Choroid plexus epithelial cell (primary cell): ENCODE measurements at places on chromosomes 13 and 19.

- peak; percentile 67 for DNase-seq
These were observed 933 bp downstream of the TFPT start for GRCh38 chr19:54114340-54115108.

- DNase-seq: peak; percentile 79
These were observed 11.9 kb downstream of the LTBP4 start for GRCh38 chr19:40612831-40613689.

GRCh38 chr13:28248080-28248479, 109.7 kb downstream of the PAN3 start:
- DNase-seq: no peak

- DNase-seq: no peak
These were observed 254.9 kb upstream of the PCDH20 start for GRCh38 chr13:61670384-61671161.

DNA sequence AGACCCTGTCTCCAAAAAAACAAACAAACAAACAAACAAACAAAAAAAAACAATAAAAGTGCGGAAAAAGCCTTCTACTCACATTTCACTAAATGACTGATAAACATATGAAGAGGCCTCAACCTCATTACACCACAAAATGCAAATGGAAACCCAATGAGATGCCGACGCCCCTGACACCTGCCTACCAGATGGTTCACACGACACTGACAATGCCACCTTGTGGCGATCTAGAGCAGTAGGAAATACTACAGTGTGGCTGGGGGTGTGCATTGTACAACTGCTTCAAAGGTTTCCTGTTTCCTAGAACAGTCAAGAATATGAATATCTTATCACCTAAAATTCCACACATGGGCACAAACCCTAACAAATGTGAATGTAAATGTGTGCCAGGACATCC, 14.0 kb downstream of the SCGB2B2 start:
- DNase-seq: peak; percentile 33

GRCh38 chr19:8252922-8253589, 43.9 kb downstream of the CERS4 start:
- DNase-seq: peak; percentile 84

GRCh38 chr13:41505209-41505835, 48.0 kb downstream of the RGCC start:
- peak; percentile 91 for DNase-seq

DNA sequence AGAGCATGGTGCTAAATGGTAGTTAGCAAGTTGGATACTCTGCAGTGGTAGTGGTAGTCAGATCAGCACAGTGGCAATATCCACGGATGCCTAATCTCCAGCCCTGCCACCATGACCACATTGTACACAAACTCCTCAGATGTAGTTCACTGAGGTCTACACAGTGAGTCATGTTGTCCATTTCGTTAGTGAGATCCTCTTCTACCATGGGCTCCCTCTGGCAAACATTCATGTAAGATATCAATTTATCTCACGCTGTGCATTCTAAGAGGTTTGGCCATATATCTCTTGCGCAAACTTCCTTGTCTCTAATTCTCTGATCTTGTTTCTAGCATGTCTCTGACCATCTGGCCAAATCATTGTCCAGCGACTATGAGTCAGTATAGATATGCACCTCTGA, 58.2 kb downstream of the POLR1D start:
- no peak for DNase-seq

DNA sequence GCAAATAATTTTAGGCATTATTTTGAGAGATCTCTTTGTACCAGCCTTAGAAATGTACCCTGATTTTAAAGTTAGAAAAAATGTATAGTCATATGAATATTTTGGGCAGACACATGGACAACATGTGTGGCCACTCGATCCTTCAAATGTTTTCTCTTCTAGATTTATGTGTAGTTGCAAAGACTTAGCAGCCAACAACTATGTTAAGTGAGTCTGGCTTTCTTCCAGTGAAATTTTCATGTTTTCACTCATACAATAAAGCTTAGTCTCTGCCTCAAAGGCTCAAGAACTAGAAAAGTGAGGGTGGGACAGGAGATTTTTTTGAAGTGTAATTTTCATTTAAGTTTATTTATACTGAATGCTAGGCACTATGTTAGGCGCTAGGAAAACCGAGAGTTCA, 207.7 kb upstream of the DACH1 start:
- DNase-seq: no peak

DNA sequence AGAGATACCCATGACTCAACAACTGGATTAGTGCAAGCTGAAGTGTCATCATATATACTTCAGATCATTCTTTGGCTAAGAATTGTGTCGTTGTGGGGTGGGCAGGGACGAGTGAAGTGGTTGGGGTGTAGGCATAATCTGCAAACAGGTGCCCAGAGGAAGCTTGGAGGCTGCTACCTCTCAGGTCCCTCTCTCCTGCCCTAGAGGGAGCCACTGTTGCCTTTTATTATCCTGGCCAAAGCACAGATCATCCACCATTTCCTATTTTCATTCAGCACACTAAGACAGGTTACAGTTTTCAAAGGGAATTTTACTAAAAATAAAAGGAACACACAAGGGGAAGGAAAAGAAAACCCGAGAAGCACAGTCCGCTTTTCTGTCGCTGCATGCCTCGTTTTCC, 126.6 kb downstream of the HS6ST3 start:
- DNase-seq: no peak

- no peak for DNase-seq
These were observed 4.3 kb upstream of the RNASEH2B start for GRCh38 chr13:50905256-50905655.

- no peak for DNase-seq
These were observed 2.5 kb upstream of the UBE2M start for GRCh38 chr19:58560921-58561320.

DNA sequence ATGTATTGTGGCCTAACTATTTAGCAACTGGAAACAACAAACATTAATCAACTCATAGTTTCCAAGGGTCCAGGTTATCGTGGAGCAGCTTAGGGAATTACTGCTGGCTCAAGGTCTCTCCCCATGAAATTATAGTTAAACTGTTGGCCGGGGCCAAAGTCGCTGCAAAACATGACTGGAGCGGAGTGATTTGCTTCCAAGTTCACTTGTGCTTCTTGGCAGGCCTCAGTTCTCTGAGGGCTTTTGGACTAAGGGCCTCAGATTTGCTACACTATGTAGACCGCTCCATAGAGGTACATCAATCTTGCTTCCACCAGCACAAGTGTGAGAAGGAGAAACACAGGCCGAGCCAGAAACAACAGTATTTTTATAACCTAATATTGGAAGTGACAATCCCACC, 9.4 kb upstream of the KBTBD7 start:
- DNase-seq: no peak

- no peak for DNase-seq
These were observed 461.4 kb downstream of the MYO16 start for GRCh38 chr13:109090796-109091195.

DNA sequence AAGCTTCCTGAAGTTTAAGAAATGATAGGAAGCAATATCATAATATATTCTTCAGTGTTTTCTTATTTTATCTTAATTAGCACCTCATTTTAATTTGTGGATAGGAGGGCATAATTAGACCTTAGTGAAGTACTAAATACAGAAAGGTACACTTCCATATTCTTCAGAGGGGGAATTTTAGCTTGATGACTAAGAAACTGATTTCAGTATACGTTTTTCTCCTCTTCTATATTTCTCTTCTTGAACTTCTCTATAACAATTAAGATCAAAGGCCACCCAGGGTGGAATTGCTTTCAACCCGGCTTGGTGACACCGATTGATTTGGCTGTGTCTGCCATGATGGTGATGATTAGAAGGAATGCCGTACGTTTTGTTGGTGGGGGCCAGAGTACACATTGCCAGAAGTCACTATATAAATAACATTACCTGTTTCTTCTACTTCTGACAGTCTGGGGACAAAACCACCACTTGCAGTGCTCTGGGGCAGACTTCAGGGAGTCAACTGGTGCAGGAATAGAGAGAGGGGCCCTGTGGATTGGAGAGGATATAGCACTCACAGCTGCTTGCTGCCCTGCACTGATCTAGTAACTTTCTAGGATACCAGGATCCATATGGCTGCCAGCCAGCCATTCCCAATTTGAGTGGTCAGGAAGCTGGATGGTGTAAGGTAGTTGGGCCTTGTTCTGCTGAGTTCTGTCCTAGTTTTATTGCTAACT, 73.8 kb downstream of the SPATA13 start:
- no peak for DNase-seq

- no peak for DNase-seq
These were observed 147.5 kb downstream of the DIAPH3 start for GRCh38 chr13:60016229-60016628.

DNA sequence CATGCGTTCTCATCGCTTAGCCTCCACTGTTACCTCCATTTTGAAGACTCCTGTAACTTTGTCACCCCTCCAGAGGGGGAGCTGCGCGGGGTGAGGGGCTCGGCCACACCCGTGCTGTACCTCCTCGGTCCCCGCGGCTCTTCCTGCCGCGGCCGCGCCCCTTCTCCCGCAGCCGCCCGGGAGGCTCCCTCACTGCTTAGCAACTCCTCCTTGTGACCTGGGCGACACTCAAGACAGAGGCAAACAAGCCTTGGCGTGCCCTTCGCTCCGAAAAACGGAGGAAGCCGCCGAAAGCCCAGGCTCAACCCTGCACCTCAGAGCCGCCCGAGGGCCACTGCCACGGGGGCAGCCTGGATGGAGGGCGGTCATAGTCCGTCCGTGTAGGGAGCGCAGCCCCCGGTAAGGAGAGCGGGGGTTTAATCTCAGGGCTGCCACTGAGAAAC, 494.3 kb downstream of the FOXO1 start:
- DNase-seq: no peak

DNA sequence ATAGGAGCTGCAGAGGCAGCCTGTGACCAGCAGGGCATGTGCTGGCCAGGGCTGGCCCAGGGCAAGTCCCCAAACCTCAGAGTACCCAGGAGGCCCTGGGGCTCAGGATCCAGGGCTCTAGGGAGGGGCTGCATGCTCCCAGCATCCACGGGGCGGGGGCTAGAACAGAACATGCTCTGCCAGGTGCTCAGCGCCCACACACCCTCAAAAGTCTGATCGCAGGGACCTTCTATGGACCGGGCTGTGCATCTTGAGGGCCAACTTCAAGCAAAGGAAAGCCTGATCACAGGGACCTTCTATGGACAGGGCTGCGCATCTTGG, 33.5 kb downstream of the ELL start:
- no peak for DNase-seq

GRCh38 chr19:42295831-42296525, 6.0 kb upstream of the PRR19 start:
- peak; percentile 66 for DNase-seq

DNA sequence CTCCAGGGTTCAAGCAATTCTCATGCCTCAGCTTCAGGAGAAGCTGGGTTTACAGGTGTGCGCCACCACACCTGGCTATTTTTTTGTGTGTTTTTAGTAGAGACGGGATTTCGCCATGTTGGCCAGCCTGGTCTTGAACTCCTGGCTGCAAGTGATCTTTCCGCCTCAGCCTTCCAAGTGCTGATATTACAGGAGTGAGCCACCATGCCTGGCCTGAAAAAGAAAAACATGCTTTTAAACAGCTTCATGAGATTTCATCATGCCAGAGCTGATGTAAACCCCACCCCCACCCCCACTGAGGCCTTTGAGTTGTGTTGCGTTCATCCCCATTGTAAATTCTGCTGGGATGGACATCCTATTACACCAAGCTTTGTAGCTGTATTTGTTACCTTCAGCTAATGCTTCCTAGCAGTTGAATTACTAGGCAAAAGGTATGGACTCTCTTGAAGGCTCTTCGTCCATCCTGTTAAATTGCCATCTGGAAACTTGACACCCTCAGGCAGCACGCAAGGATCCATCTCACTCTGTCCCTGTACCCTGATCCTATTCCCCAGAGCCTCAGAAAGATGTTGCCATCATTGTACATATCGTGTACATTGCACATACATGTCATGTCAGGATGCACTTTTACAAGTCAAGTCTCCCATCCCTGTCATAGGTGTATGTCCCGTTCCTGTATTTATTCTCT, 47.3 kb downstream of the NFIX start:
- peak; percentile 63 for DNase-seq

DNA sequence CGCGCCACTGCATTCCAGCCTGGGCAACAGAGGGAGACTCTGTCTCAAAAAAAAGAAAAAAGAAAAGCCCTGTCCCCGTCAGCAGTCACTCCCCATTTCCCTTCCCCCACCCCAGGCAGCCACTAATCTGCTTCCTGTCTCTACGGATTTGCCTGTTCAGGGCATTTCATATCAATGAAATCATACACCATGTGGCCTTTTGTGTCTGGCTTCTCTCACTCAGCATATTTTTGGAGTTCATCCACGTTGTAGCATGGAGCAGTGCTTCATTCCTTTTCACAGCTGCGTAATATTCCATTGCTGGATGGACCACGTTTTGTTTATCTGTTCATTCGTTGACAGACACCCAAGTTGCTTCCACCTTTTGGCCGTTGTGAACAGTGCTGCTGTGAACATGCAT, 36.1 kb upstream of the KLF2 start:
- peak; percentile 26 for DNase-seq

- DNase-seq: no peak
These were observed 3.3 kb upstream of the RDH13 start for GRCh38 chr19:55066107-55066709.

- DNase-seq: no peak
These were observed 55.0 kb downstream of the LATS2 start for GRCh38 chr13:21006141-21007005.

DNA sequence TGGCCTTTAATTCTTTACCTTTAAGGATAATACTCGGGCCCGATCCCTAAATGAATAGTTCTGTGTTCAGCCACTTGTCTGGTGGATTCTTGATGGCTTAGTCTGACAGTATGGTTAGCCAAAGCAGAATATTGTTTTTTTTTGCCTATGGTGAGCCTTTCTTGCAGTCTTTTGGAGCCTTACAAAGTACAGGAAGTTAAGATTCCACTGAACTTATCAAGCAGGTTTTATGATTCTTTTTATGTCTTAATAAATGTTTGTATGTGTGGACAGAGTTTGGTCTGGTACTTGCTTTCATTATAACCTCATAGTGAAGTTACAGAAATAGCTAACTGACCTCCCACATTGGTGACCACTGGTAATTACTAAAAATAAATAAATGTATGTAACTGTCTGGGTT, 17.1 kb downstream of the PCCA start:
- DNase-seq: peak; percentile 43
